ENCODE measurements at places on chromosomes 3 and 15.
A peak's percentile ranks its signal among the peaks of the same experiment; 100 is the strongest.

- no peak for DNase-seq
These were observed 20.0 kb upstream of the CFAP20DC start for GRCh38 chr3:59069838-59070237.

GRCh38 chr3:160982491-160982890 lies 122.7 kb downstream of the B3GALNT1 start:
- no peak for DNase-seq

GRCh38 chr3:25870452-25870851 lies 80.6 kb downstream of the OXSM start:
- DNase-seq, result no peak

GRCh38 chr3:136882571-136882970 lies 20.6 kb downstream of the NCK1 start:
- DNase-seq, result no peak

DNA sequence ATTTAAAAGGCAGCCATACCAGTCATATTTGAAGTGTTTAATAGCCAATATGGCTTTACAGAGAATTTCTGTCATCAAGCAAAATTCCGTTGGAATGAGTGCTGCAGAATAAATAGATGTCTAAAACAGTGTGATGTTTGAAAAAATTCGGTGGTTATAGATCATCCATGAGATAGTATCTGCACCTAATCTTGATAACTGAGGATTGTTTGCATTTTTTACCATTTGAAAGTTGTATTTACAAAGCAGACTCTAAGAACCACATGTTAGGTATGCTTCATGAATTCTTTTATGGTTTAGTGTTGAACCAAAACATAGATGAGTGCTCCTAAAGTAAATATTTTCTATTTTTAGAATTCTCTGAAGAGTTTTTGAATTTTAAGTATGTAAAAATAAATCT lies 476.1 kb downstream of the NAALADL2 start:
- no peak for DNase-seq

DNA sequence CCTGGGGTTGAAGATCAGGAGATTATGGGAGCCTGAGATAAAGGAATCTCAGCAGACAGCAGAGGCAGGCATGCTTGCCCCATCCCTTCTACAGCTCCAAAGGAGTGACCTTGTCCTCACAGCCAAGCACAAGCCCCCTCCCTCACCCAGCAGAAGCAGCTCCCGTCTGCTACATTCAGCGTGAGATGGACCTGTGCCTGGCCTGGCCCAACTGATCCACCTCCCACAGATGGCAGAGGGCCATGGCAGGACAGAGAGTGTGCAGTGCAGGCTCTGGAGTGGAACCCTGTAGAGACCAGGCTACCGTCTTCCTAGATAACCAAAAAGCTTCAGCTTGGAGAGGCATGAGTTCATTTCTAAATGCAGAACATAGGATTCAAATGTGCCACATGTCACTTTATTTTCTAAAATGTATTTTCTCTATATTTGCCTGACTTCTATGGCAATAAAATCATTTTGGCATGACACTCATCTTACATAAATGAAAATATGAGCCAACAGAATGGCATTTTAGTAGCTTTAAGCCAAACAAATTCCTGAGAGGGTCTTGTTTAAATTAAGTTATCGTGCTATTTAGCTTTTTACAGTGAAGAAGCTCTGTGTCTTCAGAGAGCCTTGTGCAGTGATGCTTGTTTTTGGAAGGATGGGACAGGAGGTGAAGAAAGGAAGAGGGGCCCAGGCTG lies 43.7 kb downstream of the SLC12A8 start:
- DNase-seq, result no peak

DNA sequence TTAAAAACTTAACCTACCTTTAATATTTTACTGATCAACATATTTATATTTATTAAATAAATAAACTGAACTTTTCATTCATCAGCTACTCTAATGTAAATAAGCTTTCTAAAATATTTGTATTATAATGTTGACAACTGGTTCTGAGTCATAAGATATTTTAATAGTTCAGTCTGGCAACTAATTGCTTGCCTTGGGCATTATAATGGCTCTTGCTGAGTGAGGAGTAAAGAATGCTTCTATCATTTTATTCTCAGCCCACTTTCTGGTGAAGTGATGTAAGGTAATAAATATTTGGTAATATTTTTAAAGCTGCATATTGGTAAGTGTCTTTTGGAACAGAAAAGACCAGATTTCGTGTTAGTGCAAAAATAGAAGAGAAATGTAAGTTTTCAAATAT lies 81.5 kb downstream of the DIPK2A start:
- DNase-seq, result no peak

DNA sequence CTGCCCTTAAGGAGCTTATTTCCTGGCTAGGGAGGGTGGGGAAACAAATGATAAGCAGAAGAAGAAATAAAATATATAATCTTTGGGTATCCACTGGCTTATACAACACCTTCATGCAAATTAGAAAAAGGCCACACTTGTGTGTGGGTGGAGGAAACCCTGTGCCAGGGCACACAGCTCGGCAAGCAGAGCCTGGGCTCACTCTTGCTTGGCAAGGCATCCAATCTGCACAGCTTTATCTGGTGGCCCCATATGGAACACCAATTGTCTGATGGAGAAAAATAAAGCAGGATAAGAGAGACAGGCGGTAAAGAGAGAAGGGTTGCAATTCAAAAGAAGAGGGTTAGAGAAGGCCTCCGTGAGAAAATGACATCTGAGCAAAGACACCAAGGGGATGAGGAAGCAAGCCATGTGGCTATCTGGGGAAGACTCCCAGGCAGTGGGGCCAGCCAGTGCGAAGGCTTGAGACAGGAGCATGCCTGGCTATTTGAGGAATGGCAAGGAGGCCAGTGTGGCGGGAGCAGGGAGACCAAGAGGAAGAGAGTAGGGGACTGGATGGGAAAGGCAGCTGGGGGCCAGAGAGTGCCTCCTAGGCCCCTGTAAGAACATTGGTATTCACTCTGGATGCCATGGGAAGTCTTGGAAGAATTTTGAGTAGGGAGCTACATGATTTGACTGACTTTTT lies 22.5 kb upstream of the VPS8 start:
- no peak for DNase-seq

- DNase-seq, result no peak
These were observed 21.9 kb upstream of the SEC13 start for GRCh38 chr3:10342781-10343180.

DNA sequence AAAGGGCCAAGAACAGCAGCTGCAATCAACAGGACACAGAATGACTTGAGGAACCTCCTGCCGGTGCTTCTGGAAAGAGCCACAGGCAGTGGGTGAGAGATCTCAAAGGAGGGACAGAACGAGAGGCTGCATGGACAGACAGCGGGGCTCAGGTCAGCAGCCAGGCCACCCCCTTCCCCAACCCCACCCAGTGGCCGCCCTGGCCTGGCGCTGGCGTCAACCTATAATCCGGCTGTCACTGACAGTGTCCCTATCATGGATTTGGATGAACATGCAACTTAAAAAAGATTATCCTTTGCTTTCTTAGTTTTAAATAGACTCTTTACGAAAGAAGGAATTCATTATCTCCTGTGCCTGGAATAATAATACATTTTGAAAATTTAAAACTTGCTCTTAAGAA lies 54.1 kb downstream of the TRPM1 start:
- DNase-seq, result no peak

- DNase-seq, result no peak
These were observed 140.4 kb downstream of the NEK10 start for GRCh38 chr3:27228805-27229204.

DNA sequence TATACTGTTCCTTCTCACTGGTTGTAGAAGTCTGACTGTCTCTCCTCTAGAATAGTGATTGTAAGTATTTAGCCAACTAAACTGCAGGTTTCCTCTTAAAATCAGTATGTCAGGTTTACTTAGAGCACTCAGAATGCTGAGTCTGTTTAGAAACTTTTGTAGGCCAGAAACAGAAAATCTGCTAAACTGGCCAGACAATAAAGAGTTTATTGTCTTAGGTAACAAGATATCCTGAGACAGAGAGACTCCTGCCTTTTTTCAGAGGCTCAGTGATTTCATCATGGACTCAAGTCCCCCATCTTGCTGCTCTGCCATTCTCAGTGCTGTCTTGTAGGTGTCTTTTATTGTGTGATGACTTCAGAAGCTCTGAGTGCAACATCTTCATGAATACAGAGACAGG lies 279.0 kb downstream of the MFSD1 start:
- no peak for DNase-seq

DNA sequence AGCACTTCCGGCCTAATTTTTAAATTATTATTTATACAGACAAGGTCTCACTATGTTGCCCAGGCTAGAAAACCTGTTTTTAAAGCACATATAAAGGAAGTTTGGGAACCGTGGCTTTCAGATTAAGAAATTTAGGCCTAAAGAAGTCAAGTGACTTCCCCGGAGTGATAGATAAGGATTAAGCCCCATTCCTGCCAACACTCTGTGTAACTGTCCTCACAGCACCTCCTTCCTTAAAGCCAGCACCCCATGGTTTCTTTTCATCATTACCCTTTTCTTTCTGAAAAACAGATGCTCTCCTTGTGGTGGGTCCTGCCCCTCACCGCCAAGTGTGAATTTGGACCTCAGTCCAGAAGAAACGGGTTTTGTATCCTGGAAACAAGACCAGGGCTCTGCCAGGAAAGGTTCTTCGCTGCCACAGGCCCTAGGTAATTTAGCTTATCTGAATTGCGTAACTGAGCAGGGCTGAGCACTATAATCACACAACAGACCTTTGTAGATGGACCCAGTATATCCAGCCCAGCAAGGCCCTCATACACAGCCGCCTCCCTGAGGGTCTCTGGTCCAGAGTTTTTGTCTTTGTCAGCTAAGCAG lies 231.3 kb downstream of the PLCL2 start:
- no peak for DNase-seq

DNA sequence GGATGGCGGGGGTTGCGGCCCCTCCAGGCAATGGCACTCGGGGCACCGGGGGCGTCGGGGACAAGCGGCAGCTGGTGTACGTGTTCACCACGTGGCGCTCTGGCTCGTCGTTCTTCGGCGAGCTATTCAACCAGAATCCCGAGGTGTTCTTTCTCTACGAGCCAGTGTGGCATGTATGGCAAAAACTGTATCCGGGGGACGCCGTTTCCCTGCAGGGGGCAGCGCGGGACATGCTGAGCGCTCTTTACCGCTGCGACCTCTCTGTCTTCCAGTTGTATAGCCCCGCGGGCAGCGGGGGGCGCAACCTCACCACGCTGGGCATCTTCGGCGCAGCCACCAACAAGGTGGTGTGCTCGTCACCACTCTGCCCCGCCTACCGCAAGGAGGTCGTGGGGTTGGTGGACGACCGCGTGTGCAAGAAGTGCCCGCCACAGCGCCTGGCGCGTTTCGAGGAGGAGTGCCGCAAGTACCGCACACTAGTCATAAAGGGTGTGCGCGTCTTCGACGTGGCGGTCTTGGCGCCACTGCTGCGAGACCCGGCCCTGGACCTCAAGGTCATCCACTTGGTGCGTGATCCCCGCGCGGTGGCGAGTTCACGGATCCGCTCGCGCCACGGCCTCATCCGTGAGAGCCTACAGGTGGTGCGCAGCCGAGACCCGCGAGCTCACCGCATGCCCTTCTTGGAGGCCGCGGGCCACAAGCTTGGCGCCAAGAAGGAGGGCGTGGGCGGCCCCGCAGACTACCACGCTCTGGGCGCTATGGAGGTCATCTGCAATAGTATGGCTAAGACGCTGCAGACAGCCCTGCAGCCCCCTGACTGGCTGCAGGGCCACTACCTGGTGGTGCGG lies 1.9 kb downstream of the CHST2 start:
- peak; percentile 38 for DNase-seq

GRCh38 chr3:182255158-182255557 lies 538.1 kb upstream of the ATP11B start:
- no peak for DNase-seq

DNA sequence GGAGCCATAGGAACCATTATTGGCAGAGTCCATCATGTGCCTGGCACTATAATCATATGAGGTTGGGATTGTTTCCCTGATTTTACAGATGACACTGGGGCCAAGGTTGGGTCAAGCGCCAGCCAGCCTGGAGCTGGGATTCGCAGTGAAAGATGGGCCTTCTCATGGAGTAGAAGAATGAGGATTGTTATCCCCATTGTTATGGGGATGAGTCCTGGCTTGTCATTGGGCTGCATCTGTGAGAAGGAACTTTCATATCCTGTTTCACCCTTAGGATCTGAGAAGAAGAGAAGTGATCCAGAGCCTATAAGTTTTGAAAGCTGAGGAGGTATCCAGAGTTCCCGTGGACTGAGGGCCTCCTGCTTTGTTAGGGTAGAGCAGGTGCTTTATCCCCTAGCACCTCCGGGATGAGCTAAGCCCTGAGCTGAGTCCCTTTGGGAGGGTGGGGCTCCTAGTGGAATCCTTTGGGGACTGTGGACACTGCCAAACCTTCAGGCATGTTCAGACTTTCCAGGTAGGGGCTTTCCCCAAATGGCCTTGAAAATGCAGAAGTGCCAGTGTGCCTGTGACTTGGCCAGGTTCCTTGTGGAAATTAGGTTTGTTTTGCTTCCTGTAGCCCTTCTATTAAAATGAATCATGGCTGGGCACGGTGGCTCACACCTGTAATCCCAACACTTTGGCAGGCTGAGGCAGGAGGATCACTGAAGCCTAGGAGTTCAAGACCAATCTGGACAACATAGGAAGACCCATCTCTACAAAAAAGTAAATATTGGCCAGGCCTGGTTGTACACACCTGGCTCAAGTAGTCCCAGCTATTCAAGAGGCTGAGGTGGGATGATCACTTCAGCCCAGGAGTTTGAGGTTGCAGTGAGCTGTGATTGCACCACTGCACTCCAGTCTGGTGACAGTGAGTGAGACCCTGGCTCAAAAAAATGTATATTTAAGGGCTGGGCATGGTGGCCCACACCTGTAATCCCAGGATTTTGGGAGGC lies 30.2 kb upstream of the BSN start:
- DNase-seq, result no peak

DNA sequence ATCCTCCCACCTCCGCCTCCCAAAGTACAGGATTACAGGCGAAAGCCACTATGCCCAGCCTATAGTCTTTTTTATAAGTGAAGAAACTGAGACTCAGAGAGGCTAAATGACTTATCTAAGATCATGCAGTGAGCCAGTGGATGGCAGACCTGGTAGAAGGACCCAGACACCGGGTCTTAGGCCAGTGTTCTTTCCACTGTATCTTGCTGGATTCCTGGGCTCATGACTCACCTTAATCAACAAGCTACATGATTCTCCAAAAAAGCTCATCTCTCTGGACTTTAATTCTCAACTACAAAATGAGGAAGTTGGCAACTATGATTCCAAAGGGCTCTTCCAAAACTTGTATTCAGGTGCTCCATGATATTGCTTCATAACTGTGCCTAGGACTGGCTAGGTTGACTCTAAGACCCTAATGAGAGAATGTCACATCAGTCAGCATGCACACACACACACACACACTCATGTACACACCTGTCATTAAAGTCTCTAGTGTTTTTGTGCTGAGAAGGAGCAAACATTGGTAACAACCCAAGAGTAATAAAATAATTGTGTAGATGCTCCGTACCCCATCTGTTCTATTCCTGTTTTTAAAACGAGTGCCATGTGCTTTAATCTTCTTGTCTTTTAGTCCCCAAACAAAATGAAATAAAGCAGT lies 89.7 kb upstream of the SLC4A7 start:
- no peak for DNase-seq

GRCh38 chr3:117597865-117598264 lies 888.3 kb downstream of the TUSC7 start:
- DNase-seq, result no peak

- no peak for DNase-seq
These were observed 870 bp upstream of the CHAC1 start for GRCh38 chr15:40952301-40952900.
